SK-N-SH treated with all-trans-retinoic acid at 6 μM for 48 hours (cell line): ENCODE measurements at places on chromosomes 6 and 20.

DNA sequence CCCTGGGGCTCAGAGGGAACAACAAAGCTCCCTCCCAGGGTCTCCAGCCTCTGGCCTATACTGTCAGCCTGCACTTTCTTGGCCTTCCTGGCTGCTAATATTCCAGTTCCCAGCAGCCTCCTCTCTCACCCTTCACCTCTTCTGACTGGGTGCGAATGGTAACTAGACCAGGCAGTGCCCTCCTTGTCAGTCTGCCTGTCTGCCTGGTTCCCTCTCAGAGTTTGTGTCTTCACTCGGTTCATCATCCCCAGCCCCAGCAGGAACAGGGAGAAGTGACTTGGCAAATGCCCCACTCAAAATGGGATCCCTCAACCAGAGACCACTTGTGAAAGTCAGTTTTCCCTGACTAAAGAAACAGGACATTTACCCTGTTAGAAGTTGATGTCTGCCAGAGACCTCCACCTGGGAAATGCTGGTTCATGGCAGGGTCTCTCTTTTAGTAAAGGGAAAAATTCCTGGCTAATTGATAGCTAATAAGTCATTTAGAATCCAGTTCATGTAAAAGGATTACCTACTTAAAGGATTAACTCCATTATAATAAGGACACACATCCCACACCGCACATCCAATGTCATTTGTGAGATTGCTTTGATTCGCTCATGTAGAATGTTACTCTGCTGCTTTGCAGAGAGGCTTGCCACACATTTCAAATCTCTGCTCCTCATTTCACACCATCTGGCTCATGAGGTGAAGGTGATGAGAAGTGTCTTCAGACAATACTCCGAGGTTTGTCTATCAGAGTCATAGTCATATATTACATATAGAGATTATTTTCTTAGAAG, 18.6 kb upstream of the MICB start:
- no peak for ATAC-seq

DNA sequence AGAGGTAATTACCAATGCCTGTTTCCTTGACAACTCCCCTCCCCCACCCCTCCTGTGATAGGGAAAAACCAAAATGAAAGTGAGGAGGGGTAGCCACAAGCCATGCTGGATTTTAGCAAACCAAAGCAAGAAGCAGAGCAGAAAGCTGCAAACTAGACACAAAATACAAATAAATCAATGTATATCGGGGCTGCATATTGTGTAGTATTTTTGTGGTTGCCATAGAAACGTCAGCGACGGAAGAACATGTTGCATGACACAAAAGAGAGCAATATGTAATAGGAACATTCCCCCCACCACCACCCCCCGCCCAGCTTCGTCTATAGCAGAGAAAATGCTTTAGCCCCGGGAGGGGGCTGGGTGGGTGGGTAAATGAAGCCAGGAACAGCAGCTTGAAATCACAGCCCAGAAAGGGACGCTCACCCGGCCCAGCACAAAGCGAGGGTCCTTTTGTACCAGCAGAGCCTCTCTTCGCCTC, 548 bp downstream of the AGPAT4 start:
- ATAC-seq = peak; percentile 45

GRCh38 chr6:98593676-98594075, 240.7 kb upstream of the POU3F2 start:
- ATAC-seq = no peak

DNA sequence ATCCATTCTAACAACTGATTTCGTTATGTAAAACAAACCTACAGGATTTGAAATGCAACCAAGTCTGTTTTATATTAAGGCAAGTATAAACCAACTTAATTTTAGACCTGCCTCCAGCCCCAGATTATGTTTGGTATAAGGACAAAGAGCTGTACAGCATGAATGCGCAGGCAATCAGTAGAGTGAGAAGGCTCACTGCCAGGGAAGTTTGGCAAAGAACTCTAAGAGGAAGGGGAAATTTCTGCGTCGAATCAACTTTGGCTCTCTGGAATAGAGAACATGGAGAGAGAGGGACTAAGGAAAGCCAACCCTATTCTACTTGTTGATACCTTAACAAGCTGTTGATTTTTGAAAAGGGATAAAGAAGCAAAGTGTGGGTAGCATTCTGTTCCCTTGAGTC, 96.9 kb upstream of the FOXO3 start:
- ATAC-seq = peak; percentile 78

GRCh38 chr6:17178754-17179529, 77.1 kb downstream of the STMND1 start:
- ATAC-seq = no peak; the same call in 1 of the 3 replicates

DNA sequence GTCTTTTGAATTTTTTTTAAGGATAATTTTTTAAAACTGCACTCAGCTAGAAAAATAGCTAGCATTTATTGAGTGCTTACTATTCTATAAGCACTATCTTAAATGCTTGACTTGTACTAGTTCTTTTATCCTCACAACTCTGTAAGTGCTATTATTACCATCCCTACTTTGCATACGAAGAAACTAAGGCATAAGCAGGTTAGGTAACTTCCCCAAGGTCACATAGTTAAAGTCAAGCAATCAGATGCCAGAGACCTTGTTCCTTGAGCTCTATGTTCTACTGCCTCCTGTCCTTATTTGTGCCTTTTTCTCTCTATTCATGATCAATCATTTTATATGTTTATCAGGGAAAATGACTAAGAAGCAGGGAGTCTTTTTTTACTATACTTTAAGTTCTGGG, 65.0 kb downstream of the GCLC start:
- no peak for ATAC-seq

DNA sequence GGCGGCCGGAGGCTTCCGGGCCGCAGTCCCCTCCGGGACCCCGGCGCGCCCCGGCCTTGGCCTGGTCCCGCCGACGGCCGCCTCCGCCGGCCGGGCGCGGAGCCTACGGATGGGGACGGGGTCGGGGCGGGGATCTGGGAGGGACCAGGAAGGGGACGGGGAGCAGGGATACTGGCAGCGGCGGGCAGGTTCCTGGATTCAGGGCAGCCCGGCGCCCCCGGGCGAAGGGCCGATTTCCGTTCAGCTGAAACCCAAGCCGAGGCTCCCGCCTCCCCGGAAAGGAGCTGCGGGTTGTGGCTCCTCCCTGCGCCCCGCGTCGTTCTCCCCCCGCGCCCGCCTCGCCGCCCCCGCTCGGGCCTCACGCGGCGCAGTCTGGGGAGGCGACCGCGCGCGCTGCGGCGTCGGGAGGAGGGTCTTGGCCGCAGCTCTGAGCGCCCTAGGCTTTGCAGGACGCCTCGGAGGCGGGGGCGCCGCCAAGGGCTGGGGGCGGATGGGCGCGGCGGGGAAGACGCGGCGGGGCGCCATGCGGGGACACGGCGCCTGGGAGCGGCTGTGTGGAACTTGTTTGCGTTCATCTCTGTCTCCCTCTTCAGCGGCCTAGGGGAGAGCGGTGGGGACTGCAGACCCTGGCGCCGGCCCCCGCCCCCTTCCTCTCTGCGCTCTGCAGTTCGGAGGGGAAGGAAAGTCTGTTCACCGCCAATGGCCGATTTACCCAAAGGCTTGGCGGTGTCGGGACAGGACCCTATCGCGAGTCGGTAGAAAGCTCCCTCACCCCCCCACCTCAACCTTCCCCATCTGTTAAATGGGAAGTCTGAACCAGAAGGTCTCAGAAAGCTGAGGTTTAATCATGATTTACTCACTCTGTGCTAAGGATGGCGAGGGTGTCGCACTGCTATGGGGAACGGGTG, 22.7 kb upstream of the TMEM181 start:
- peak; percentile 61 for ATAC-seq

GRCh38 chr6:122953766-122954165, 42.3 kb upstream of the CLVS2 start:
- no peak for ATAC-seq
